ENCODE measurements at places on chromosomes 3 and 15. TPM values are rescaled to one million over a fixed set of nuclear protein-coding genes. Genes with fewer than 3 reads are reported as not detected.

GRCh38 chr3:59632760-59633573 lies 583.1 kb upstream of the CFAP20DC start:
- no peak for DNase-seq
- H3K4me1 ChIP-seq: no peaks in the 10 kb centered on the region
- no peaks in the 10 kb centered on the region for H3K27me3 ChIP-seq
- H3K4me3 ChIP-seq: no peak overlapping the region
- H3K27ac ChIP-seq: no peak overlapping the region

DNA sequence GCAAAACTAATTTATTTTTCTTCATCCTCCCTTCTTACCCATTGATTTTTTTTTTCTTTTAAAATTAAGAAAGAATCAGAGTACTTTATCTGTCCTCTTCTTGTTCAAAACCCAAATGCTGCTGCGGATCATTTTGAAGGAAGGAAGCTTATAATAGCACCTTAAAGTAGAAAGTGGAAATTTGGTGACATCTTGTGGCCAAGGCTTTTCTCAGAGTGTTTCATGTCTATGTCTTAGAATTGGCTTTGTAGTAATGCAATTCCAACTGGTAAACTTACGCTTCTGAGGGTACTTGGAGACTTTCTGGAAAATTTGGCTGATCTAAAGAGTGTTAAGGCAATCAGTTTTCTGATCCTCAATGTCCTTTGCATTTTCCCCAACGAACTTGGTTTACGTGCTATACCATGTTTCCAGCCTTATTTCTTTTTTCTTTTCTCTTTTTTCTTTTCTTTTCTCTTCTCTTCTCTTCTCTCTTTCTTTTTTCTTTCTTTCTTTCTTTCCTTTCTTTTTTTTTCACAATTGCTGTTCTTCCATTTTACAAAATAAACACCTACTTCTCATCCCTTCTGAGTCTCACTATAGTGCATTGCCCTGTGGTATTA lies 30.7 kb downstream of the C3orf38 start:
- no peaks in the 10 kb centered on the region for H3K27me3 ChIP-seq
- no peaks in the 10 kb centered on the region for H3K4me1 ChIP-seq
- DNase-seq: peak; percentile 6
- no peaks in the 10 kb centered on the region for H3K36me3 ChIP-seq
- H3K4me3 ChIP-seq: no peak overlapping the region
- H3K27ac ChIP-seq: no peak overlapping the region

GRCh38 chr15:71656425-71656824 lies 153.9 kb upstream of the NR2E3 start:
- H3K4me1 ChIP-seq: peaks cover 5% of the 10 kb centered on the region
- H3K27ac ChIP-seq: no peak overlapping the region
- H3K4me3 ChIP-seq: no peak overlapping the region
- no peaks in the 10 kb centered on the region for H3K36me3 ChIP-seq
- H3K27me3 ChIP-seq: no peaks in the 10 kb centered on the region

- peak overlapping the region; percentile 97 for H3K27ac ChIP-seq
- no peak for DNase-seq
- peaks cover 26% of the 10 kb centered on the region for H3K4me1 ChIP-seq
- H3K36me3 ChIP-seq: no peaks in the 10 kb centered on the region
- H3K4me3 ChIP-seq: no peak overlapping the region
- no peaks in the 10 kb centered on the region for H3K27me3 ChIP-seq
Measured at GRCh38 chr15:52018244-52018643, 775 bp upstream of the MAPK6 start.

DNA sequence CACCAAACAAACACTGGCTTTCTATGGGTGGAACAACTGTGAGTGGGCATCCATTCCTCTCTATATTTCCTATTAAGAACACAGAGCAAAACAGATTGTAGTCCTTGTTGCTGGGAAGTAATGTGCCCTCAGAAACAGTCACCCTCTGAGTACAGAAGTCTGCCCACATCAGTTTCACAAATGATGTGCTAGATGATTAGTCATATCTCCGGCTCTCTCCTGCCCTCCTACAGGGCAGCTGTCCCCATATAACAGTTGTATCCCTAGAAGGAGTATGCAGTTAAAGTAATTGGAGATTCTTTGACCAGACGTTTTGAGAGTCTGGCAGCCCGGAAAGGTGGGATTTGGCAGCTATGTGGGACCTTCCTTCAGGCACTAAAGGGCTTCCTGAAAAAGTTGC lies 159.9 kb downstream of the APBA2 start:
- H3K36me3 ChIP-seq: no peaks in the 10 kb centered on the region
- no peak overlapping the region for H3K4me3 ChIP-seq
- no peak overlapping the region for H3K27ac ChIP-seq
- DNase-seq: no peak
- H3K27me3 ChIP-seq: no peaks in the 10 kb centered on the region

DNA sequence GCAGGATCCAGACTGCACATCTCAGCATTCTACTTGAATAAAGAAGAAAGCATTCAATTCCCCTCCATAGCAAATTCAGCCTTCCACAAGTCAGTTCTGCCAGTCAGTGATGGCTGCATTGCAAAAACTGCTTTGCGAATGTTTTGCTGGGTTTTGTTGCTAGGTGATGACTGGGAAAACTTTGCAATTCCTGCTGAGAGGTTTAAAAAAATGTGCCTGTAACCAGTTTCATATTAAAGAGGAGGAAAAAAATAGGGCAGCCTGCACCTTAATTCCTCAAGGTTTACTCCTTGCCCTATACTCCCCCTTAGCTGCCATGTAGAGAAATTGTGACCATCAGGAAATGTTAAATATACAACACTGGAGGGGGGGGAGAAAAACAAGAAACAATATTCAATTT lies 225.6 kb upstream of the ATP11B start:
- H3K36me3 ChIP-seq: no peaks in the 10 kb centered on the region
- H3K27ac ChIP-seq: no peak overlapping the region
- H3K4me3 ChIP-seq: no peak overlapping the region

DNA sequence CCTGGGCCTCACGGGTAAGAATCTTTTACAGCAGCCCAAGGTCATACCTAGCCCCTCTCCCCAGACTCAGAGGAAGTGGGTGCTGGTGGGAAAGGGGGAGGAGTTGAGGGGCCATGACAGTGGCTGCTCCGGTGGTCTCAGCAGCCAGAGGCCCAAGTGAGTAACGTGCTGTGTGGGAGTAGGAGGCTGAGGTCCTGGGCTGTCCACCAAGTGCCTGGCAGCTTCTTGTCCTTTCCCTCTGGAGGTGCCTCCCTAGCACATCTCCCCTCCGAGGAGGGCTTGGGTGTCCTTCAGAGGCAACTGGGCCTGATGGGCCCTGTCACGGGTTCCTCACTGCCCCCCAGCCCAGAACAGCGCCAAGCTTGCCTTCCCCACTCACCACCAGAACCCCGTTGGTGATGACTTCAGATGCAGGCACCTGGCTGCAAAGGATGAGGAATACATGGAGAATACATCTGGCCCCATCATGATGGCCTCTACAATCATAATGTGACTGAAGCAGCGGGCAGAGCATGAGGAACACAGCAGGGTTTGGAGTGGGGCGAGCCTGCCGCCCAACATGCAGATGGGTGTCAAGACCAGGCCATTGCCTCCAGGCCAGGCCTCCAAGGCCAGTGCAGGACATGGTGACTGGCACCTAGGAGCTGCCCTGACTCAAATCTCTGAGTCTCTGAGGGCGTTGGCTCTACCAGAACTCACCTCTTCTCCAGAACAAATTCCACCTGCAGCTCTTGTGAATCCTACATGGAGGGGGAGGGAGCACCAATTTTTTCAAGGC lies 3.3 kb downstream of the PLA2G4F start:
- peaks cover 16% of the 10 kb centered on the region for H3K4me1 ChIP-seq
- H3K36me3 ChIP-seq: no peaks in the 10 kb centered on the region
- no peak for DNase-seq
- no peak overlapping the region for H3K27ac ChIP-seq
- no peaks in the 10 kb centered on the region for H3K27me3 ChIP-seq

- H3K4me1 ChIP-seq: no peaks in the 10 kb centered on the region
- no peaks in the 10 kb centered on the region for H3K27me3 ChIP-seq
- DNase-seq: no peak
- H3K27ac ChIP-seq: no peak overlapping the region
- no peak overlapping the region for H3K4me3 ChIP-seq
Measured at GRCh38 chr15:60766391-60767128, 287.6 kb upstream of the ICE2 start.

DNA sequence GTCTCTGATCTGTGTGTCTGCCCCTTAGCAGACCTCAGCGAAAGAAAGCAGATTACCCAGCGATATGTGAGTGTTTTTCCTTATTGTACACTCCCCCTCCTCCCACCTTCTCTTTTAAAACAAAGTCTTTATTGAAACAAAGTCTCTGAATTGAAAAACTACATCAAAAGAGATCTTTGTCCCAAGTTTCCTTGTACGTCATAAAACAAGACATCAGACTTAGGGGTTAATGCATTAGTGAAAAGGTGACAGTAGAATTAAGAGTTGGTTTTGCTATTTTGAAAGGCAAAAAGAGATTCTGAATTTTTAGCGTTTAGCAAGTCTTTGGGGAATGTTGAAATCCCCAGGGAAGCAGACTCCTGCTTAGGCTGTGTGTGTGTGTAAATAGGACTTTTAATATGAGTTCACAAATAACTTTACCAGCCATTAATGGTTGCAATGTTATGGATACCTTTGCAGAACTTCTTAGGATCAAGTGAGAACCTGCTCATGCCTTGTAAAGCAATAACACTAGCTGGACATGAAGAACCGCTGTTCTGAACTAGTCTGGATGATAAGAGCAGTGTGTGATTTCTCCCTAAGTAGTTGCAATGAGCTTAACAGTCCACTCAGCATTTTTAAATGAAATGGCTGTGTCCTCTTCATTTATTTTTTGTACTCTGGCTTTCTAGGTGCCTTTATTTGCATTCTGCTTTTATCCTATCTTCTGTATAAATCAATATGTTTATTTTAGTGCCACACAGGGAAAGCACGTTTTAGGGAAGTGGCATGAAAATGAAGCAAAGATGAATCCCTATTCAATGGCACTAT lies 136.6 kb downstream of the MCTP2 start:
- H3K4me1 ChIP-seq: no peaks in the 10 kb centered on the region
- no peak overlapping the region for H3K27ac ChIP-seq
- no peaks in the 10 kb centered on the region for H3K27me3 ChIP-seq

DNA sequence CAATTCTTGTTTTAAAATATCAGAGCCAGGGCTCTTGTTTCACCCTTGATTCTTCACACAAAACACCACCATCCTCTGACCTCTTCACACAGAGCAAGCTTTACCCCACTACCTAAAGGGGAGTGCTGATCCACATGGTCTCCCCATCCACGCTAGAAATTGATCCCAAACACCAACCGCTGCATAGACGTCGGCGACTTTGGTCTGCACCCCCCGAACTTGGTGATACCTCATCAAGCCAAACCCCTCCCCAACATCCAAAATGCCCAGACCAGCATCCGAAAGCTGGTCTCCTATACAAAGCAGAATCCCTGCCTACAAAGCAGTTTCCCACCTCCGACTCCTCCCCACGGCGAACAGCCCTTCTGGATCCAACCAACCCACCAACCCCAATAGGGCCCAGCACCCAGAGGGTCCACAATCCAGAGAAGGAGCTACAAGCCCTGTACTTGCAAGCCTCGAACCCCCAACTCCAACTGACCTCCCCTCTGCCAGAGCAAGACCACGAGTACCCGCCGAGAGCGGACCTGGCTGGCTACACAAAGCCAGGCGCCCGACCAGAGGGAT lies 25.8 kb upstream of the MTHFS start:
- H3K27me3 ChIP-seq: no peaks in the 10 kb centered on the region
- H3K4me3 ChIP-seq: peak overlapping the region; percentile 73
- H3K36me3 ChIP-seq: no peaks in the 10 kb centered on the region

DNA sequence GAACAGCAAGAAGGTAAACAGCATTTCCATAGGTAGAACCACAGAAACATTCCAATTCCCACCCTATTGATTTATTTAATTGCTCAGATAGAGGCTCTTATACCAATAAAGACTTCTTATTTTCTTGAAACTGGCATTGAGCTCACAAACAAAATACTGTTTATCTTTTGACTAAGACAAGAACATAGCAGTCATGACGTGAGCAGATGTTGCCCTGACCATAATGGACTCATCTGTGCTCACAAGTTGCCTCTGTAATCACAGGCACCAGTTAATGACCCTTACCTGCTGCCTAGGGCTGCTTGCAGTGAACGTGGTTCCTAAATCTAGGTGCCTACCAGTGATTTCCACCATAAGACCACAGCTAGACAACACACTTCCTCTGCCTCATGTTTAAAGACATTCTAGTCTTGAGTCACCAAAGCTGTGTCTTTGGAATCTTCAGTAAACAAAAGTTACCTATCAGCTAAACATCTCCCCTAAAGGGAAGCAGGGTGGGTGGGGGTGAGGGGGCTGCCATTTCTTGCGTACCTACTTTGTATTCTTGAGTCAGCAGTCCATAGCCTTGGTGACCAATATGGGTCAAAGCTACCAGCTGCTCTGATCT lies 2.1 kb downstream of the FYCO1 start:
- no peak for DNase-seq
- no peak overlapping the region for H3K27ac ChIP-seq
- no peak overlapping the region for H3K4me3 ChIP-seq
- H3K4me1 ChIP-seq: peaks cover 62% of the 10 kb centered on the region

- no peak for DNase-seq
- H3K36me3 ChIP-seq: no peaks in the 10 kb centered on the region
- no peaks in the 10 kb centered on the region for H3K4me1 ChIP-seq
- no peak overlapping the region for H3K27ac ChIP-seq
- H3K4me3 ChIP-seq: no peak overlapping the region
- no peaks in the 10 kb centered on the region for H3K27me3 ChIP-seq
Measured at GRCh38 chr3:188605231-188605630, 451.3 kb downstream of the LPP start.

- no peak overlapping the region for H3K27ac ChIP-seq
- H3K36me3 ChIP-seq: no peaks in the 10 kb centered on the region
- DNase-seq: no peak
- no peak overlapping the region for H3K4me3 ChIP-seq
- H3K4me1 ChIP-seq: no peaks in the 10 kb centered on the region
Measured at GRCh38 chr15:63223463-63223862, 34.1 kb downstream of the RAB8B start.

DNA sequence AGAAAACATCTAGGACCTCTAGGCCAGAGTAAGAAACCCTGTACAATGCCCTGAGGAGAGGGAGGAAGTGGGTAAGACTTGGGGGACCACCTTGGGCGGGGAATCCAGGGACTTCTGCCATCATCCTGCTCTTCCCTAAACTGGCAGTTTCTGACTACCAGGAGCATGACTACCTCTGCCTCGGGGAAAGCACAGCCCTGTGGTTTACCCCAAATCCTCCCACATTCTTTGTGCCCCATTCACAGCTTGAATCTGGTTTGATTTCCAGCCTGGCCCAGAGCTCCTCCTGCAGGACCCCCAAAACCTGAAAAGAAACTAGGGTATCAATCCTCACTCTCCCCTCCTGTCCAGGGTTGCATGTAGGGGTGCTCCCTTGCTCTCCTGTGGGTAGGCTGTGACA lies 4.7 kb downstream of the C3orf18 start:
- no peak overlapping the region for H3K27ac ChIP-seq
- H3K36me3 ChIP-seq: no peaks in the 10 kb centered on the region
- DNase-seq: no peak
- H3K4me1 ChIP-seq: peaks cover 12% of the 10 kb centered on the region
- no peaks in the 10 kb centered on the region for H3K27me3 ChIP-seq

LRRC31 gene
- total RNA-seq: not detected

MAP6D1 gene
- 0.99 TPM for total RNA-seq
